ENCODE measurements at places on chromosomes 2 and 18.

DNA sequence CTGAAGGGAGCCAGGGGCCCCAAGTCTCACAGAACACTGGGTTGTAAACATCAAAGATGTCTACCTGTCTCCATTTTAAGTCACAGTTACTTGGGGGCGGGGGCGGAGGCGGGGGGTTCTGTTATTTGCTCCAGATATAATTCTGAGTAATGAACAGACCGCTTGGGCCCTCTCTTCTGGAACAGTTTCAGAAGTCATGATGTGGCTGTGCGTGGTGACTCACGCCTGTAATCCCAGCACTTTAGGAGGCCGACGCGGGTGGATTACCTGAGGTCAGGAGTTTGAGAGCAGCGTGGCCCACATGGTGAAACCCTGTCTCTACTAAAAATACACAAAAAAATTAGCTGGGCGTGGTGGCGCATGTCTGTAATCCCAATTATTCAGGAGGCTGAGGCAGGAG, 157.9 kb upstream of the APCDD1 start:
- no peak for DNase-seq

GRCh38 chr2:38690499-38691420, 24.8 kb downstream of the GALM start:
- DNase-seq, result no peak

DNA sequence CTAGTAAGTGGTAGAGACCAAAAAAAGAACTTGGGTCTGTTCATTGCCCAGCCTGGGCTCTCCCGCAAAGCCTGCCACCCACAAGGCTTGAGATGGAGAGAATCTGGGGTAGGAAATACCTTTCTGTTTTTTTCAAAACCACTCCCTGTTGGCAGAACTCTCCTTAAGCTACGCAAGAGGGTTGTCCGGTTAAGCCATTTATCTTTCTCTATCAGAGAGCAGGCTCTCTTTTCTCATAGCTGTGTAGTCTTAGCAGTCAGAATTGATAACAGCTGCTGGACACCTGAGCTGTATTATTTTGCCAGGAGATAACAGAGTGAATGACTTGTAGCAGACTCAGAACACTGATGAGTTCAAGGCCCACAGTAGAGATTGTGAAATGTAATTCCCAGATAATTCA, 1088.1 kb downstream of the TSN start:
- no peak for DNase-seq

- no peak for DNase-seq
These were observed 12.4 kb upstream of the VAPA start for GRCh38 chr18:9901377-9901776.

DNA sequence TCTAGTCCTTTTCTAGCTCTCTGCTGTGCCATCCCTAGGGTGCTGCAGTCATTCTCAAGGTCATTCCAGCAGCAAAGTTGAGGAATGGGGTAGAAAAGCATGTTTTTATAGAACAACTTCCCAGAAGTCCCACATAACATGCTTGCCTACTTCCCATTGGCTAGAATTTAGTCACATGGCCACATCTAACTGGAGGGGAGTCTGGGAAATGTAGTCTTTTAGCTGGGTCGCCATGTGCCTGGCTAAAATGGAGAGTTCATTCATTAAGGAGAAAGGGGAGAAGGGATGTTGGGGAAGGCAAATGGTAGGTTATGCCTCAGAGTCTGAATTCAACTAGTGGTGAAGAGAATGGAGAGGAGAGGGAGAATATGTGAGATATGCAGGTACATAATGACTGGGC, 85.7 kb downstream of the SLC4A3 start:
- no peak for DNase-seq

- no peak for DNase-seq
These were observed 76.1 kb downstream of the MBP start for GRCh38 chr18:77056344-77057005.
